ENCODE measurements at places on chromosomes 4 and X. TPM values are rescaled to one million over a fixed set of nuclear protein-coding genes. Genes with fewer than 3 reads are reported as not detected.

- no peak for DNase-seq
These were observed 98.2 kb downstream of the KLHL8 start for GRCh38 chr4:87122252-87122651.

- DNase-seq = no peak
These were observed 11.4 kb upstream of the NKRF start for GRCh38 chrX:119617517-119618164.

- no peak for DNase-seq
These were observed 21.0 kb upstream of the ETNPPL start for GRCh38 chr4:108783665-108784463.

DNA sequence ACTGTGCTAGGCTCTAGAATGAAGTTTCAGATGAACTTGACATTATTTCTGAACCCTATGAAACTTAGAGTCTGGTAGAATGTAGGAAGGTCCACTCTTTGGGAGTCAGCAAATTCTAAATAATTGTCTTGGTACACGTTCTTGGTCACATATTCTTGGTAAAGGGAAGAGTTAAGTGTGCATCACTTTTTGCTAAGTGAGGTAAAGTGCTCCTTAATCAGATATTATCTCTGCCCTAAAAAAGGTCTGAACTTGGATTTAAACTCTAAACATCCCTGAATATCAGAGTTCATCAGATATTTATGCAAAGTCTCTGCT is 7.2 kb downstream of the OCIAD2 start:
- DNase-seq = no peak

GRCh38 chr4:85717351-85717750 is 242.4 kb downstream of the ARHGAP24 start:
- no peak for DNase-seq

DNA sequence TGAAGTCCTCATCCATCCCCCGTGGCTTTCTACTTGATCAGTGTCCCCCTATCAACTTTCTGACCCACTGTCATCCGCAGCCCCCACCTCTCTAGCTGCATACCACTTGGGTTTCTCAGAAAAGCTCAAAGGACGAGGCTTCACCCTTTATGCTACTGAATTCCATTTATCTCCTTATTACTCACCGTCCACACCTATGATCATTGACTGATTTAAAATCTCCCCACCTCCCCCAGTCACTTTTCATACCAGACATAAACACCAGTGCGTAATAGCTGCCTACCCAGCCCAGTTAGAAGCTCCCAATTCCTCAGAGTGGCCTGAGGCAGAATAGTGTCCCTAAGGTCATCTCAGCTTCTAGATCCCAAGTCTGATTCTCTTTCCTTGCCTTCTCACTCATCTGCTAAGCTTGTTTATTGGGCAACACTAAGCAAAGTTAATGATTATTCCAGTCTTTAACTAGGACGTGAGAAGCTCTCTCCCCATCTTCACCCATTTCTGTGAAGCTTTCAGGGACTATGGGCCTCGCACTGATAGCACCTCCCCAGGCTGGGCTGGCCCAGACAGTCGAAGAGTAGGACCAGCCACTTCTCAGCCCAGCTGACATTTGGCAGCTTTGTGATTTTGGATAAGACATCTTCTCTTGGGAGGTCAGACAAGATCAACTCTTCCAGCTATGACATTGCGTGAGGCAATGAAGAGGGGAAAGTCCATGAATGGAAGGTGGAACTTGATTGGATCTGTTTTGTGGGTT is 7.2 kb upstream of the DDX60L start:
- no peak for DNase-seq

DNA sequence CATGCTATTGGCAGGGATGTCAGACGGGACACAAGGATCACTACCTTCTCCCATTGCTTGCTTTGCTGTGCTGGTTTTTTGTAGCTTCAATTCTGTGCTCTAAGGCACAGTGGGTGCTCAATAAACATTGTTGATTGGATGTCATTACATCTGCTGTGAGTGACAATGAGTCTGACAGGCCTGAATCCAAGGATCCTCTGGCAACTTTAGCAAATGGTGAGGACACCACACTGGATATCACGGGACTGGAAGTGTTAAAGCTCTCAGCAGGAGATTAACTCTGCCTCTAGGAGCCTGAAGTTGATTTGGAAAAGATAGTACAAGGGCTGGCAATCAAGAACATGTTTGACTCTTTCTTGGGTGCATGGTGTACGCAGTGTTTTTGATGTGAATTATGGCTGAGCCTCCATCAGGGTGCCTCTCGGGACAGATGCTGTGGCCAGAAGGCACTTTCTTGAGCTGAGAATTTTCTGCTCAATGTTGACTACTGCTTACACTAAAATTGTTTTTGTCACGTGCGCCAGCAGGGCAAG is 217.9 kb downstream of the ARAP2 start:
- DNase-seq = no peak

GRCh38 chr4:25913056-25913850 is 767 bp upstream of the SMIM20 start:
- peak; percentile 21 for DNase-seq

- DNase-seq = no peak
These were observed 30.0 kb downstream of the TLR2 start for GRCh38 chr4:153713866-153714646.

- DNase-seq = no peak
These were observed 175.5 kb upstream of the MAGEB16 start for GRCh38 chrX:35622601-35623000.

DNA sequence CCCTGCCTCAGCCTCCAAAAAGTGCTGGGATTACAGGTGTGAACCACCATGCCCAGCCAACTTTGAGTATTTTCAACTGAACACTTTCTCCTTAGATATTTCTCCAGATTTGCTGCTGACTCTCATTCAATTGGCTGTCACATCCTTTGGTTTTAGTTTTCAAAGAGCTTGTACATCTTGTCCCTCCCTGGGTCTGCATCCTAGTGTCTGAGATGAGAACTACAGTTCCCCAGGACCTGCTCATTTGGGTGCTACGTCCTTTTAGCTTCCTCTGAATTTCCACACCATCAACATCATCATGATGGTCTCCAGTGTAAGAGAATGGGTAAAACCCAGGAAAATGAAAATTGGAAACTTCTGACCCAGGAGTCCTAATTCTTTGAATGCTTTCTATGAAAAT is 312.9 kb downstream of the NLGN4X start:
- no peak for DNase-seq

DNA sequence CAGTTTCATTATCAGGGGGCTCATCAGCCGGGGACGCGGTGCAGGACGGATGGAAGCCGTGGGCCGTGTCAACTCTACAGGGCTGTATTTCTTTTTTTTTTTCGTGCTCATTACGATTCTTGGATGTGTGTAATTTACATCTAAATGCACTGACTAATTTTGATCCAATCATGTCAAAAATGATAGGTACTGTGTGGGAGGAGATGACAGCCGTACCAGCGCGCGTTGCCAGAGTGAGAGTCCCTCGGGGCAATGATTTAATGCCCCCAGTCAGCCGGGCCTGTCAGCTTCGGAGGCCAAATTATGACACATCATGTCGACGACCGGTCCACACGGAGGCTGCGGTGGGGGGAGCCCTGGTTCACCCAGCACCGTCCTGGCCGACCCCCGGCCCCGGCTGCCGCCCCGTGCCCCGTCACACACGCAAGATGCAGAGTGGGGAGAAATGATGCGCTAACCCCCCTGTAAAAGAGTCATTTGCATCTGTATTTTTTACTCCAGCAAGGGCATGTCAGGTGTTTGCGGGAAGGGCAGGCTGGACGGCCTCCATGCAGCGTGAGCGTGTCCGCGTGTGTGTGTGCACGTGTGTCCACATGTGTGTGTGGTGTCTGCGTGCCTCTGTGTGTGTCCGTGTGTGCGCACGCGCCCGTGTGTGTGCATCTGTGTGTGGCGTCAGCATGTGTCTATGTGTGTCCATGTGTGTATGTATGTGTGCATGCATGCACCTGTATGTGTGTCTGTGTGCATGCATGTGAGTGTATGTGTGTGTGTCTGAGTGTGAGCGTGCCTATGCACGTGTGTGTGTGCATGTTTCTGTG is 74.3 kb upstream of the PPP2R3B start:
- no peak for DNase-seq

- no peak for DNase-seq
These were observed 61.9 kb downstream of the ARHGAP10 start for GRCh38 chr4:147793569-147794313.

- no peak for DNase-seq
These were observed 478.3 kb upstream of the FTHL17 start for GRCh38 chrX:31550158-31550557.

DNA sequence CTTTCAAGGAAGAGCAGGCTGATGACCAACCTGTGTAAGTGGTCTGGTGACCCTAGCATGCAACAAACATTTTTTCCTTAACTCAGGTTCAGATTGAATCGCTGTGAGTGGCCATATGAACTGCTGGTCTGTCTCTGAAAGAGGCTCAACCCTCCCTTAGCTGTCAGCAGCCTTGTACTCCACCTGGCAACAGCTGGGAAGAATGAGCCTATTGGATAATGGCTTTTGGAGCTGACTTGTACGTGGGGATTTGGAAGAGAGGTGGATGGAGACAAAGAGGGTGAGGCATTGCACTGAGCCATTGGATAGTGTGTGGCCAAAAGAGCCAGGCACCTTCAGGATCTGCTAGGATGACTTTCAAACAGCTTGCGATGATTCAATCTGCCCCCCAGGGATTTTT is 35.7 kb upstream of the BMP15 start:
- DNase-seq = no peak

- DNase-seq = no peak
These were observed 13.8 kb downstream of the GRXCR1 start for GRCh38 chr4:42906341-42906740.

- no peak for DNase-seq
These were observed 5.3 kb upstream of the OTC start for GRCh38 chrX:38347136-38347535.

DNA sequence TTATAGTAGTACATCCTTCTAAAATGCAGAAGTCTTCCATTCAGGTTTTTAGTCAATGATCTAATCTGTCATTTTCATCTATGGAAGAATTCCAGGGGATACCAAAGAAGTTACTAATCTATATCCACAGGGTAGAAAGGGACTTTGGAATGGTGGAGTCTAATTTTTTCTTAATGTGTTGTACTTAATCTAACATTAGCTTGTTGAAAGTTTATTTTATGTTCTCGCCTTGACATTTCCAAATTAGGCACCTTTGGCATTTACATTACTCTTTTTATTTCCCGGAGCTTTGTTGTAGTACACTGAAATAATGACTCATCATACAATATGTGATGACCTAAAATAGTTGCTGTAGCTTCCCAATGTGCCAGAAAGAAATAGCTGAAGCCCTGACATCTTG is 91.5 kb downstream of the HTR2C start:
- DNase-seq = no peak

DNA sequence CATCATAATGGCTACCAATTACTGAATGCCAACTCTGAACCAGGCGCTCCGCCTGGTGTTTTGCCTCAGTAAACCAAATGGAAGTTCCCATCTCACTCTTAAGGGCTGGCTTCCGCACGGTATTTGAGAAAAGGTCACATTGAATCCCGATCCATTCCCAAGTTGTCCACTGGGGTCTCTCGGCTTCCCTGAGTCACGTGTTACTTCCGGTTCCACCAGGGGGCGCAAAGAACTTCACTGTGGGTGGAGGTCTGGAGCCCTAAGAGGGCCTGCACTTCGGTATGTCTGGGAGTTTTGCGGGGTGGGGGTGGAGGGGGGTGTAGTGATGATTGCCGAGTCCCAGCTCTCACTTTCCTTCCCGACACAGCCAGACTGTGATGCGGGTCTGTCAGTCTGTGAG is 13.4 kb upstream of the NHS start:
- no peak for DNase-seq

DNA sequence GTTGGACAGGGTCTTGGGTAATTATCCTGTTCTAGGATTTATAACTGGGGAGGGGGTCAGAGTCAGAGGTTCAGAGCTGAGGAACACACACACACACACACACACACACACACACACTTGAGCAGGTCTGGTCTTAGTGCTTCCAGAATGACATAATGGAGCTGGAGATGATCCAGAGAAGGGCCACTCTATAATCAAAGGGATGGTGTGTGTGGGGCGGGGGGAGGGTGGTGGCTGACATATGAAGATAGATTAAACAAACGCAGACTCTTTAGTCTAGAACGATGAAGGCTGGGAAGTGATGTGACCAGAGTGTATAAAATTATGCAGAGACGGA is 434 bp upstream of the TMEM255A start:
- DNase-seq = no peak

- no peak for DNase-seq
These were observed 104.3 kb upstream of the IGSF1 start for GRCh38 chrX:131393426-131393825.

The PRICKLE3 gene
- 10.3 TPM for total RNA-seq

The SULT1B1 gene
- 0.18 TPM for total RNA-seq

The MAGEA11 gene
- total RNA-seq = not detected

The PHOX2B gene
- not detected for total RNA-seq

The YY2 gene
- 1.4 TPM for total RNA-seq

The SPANXC gene
- total RNA-seq = not detected

The RIPPLY1 gene
- not detected for total RNA-seq

The RBPJ gene
- total RNA-seq = 194 TPM

The PLK4 gene
- 16.6 TPM for total RNA-seq

The ARR3 gene
- total RNA-seq = not detected

The WAS gene
- 86.2 TPM for total RNA-seq

The FATE1 gene
- not detected for total RNA-seq

The CTAG2 gene
- not detected for total RNA-seq

The DGKK gene
- total RNA-seq = 0.05 TPM

The SLC16A2 gene
- 0.63 TPM for total RNA-seq

The UVSSA gene
- 17.2 TPM for total RNA-seq
